ENCODE measurements at places on chromosomes 5 and 9. TPM values are rescaled to one million over a fixed set of nuclear protein-coding genes. Genes with fewer than 3 reads are reported as not detected.

GRCh38 chr5:1119312-1119831, 7.5 kb upstream of the SLC12A7 start:
- no peak for DNase-seq

GRCh38 chr5:75325242-75325641, 11.8 kb upstream of the HMGCR start:
- DNase-seq, result no peak

- no peak for DNase-seq
Observed at GRCh38 chr5:175652741-175653663, 4.9 kb upstream of the HRH2 start.

- DNase-seq, result no peak
Observed at GRCh38 chr9:94222870-94223269, 36.2 kb upstream of the ZNF169 start.

DNA sequence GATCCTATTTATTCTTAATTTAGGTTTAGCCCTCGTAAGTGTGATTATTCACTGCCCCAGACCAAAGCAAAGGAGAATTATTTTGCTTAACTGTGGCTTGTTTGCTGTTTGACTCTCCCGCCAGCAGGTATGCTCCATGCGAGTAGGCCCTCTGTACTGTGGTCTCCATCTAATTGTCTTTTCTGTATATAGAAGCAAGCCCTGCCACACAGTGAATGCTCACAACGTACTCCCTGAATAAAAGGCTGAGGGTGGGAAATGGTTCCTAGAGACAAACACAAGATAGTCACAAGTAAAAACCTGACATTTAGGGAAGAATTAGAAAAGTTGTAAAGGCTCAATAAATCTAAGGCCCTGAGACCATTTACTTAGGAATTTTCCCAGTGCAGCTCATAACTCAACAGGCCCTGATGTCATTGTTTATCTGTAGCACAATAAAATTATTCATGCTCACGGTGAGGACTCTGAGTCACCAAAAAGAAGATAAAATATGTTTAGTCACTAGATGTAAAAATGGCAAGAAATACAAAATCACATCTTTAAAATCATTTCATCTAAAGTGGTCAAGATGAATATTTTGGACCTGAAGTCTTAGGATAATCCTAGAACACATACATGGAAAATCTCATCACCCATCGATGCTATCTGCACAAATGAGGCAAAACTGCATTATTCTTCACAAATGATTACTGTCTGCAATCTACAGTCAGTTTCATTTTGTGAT, 473.2 kb downstream of the ENC1 start:
- no peak for DNase-seq

DNA sequence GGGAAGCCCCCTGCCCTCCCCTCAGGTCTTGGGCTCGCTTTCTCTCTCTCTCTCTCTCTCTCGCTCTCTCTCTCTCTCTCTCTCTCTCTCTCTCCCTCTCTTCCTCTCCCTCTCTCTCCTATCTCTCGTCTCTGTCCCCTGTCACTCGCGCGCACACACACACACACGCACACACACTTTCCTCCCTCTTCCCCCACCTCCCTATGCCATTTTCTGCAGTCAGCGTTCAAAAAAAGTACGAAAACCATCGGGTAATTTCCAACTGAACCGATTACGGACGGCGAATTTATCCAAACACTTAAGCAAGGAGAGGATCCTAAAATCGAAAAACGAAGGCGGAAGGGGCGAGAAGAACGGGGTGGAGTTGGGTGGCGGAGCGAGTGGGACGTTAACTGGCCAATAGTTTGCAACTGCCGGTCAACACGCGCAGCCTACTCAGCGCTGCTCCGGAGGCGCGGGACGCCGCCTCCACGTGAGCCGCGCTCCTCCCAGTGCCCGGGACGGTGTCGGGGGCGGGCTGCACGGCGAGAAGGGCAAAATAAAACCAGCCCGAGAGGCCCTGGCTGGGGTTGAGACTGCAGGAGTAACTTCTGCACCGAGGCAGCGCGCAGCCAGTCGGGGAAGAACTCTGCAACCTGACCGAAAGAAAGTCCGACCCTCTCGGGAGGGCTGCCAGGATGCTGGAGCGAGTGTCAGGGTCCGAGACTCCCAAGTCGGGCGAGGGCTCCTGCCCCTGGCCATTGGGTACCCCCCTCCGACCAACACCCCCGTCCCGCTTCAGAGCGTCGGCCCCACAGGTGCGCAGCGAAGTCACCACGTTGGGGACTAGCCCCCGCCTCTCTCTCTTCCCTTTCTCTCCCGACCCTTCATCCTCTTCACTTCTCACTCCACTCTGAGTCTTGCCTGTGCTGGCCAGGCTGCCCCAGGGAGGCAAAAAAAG, 24.9 kb upstream of the ELAVL2 start:
- DNase-seq, result no peak

Gene EGFLAM
- 30.5 TPM for total RNA-seq

GRCh38 chr9:14349447-14350348, 35.8 kb upstream of the NFIB start:
- DNase-seq, result no peak

GRCh38 chr9:96460882-96461281, 10.9 kb downstream of the HABP4 start:
- DNase-seq, result no peak

Gene PRELID2
- total RNA-seq, result 15.5 TPM

- no peak for DNase-seq
Observed at GRCh38 chr9:116629634-116630033, 57.5 kb upstream of the TRIM32 start.

- no peak for DNase-seq
Observed at GRCh38 chr9:98989036-98990000, 45.6 kb downstream of the COL15A1 start.

DNA sequence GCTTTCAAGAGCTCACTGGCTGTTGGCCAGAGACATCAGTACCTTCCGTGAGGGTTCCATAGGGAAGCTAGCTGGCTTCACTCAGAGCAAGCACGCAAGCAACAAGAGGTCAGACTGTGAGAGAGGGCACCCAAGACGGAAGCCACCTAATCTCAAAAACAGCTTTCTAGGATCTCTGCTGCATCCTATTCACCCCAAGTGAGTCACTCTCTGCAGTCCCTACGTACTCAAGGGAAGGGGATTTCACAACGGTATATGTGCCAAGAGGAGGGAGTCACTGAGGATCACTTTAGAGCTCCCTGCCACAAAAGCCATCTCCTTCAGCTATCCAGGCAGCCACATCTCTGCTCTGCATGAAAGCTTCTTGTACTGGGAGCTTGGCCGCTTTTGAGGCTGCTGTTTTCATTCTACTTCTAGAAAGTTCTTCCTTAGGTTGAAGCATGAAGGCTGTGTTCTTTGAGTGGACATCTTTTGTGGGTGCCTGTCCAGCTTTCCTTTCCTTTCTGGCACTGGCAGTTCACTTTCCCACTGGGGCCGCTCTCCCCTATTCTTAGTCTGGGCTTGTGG, 249.5 kb downstream of the MAN2A1 start:
- DNase-seq, result no peak

Gene POU5F2
- total RNA-seq, result 6.2 TPM

GRCh38 chr5:173783371-173783770, 104.8 kb upstream of the CPEB4 start:
- DNase-seq, result no peak

GRCh38 chr5:128252196-128252595, 168.6 kb downstream of the SLC12A2 start:
- no peak for DNase-seq

- no peak for DNase-seq
Observed at GRCh38 chr5:96031180-96031579, 69.5 kb upstream of the ELL2 start.

Gene MEGF10
- 14.4 TPM for total RNA-seq

Gene CCL28
- 192 TPM for total RNA-seq

GRCh38 chr5:78602400-78602799, 46.2 kb downstream of the LHFPL2 start:
- no peak for DNase-seq

GRCh38 chr5:57600321-57600720, 117.7 kb upstream of the ACTBL2 start:
- no peak for DNase-seq

DNA sequence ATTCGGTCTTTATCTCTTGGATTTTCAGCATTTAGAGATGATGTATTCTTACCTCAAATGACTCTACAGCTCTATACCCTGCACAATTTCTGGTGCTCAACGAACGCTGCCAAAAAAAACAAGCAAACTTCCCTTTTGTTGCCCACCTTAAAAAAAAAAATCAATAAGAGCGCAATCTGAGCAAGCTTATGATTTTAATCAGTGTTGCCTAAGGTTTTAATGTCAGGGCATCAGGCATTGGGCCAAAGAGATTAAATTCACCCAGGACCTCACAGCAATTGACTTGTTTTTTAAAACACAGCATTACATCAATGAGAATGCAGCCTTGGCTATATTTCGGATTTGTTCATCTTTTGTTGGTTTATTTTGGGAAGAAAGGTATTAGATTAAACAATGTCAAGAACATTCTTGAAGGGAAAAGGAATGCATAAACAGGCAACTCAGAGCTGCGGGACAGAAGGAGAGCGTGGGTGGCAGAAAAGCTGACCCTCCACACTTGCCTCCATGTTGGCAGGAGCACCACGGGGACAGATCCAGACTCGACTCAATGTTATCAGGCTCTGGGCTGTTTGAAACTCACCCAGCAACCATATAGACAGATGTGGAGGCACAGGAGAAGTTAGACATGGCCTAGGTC, 127.5 kb upstream of the DAPK1 start:
- no peak for DNase-seq

GRCh38 chr5:93257616-93258015, 323.4 kb downstream of the NR2F1-AS1 start:
- DNase-seq, result no peak

DNA sequence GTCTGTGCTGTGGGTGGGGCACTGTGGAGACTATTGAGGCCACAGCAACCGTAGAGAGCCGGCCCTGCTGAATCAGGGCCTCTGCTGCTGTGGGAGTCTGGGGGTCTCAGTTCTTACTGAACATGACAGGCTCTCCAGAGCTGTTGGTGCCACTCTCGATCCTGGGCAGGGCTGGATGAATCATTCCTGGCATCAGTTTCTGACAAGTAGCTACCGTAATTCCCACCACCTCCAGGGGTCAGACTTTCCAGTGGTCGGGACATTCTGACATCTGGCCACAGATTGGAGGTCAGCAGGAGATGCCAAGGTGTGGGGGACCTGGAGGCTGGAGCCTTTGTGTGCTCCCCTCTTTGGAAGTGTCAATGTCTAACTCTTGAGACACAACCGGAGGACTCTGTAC, 188.4 kb downstream of the IRX2 start:
- DNase-seq, result no peak

DNA sequence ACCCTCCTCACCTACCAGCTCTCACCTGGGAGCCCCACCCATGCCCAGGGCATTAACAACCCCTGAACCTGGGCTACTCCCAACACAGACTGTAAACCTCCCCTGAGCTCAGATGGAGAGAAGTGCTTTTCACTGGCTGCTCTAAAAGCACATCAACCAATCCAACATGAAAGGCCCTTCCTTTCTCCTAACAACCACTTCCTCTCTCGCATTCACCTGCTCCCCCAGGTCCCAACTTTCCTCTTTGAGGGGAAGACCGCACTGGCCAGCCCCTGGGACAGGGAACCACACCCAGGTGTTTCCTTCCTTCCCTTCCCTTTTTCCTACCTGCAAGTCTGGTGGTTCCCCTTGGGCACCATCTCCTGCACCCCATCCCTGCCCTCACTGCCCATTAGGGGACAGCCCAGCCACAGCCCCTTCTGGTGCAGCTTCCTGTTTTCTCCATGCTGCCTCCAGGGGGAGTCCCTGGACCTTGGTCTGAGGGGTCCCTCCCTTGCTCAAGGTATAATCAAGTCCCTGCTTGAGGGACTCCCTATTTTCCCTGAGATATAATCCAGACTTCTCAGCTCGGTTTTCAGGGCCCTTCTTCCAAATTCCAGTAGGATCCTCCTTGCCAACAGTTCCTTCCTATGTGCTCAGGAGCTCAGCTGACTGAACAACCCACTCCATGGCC, 30.5 kb upstream of the DAB2IP start:
- no peak for DNase-seq

Gene SLC6A7
- 0.16 TPM for total RNA-seq

Gene P4HA2
- 34.8 TPM for total RNA-seq

DNA sequence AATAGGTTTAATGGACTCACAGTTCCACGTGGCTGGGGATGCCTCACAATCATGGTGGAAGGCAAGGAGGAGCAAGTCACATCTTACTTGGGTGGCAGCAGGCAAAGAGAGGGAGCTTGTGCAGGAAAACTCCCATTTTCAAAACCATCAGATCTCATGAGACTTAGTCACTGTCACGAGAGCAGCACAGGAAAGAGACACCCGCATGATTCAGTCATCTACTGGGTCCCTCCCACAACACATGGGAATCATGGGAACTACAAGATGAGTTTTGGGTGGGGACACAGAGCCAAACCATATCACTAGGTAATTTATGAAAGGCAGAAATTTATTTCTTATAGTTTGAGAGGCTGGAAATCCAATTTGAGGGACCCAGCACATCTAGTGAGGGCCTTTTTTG, 40.0 kb downstream of the MTREX start:
- no peak for DNase-seq

GRCh38 chr9:530681-531080, 310.8 kb upstream of the DMRT1 start:
- DNase-seq, result peak; percentile 68

DNA sequence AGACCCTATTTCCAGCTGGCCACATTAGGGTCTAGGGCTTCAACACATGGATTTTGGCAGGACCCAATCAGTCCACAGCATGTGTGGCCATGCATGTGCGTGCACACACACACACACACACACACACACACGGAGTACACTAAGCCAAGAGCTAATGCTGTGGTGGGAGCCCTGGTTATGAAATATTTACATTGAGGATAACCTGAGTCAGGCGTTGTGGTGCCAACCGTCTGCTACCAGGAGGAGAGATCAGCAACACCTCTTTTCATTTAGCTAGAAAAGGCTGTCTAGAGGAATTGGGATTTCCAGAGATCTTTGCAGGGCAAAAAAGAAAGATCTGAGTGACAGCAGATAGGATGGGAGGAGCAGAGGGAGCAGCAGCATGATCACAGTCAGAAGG, 141.5 kb downstream of the TRPM3 start:
- DNase-seq, result no peak

GRCh38 chr5:75567710-75568109, 43.5 kb upstream of the ANKDD1B start:
- DNase-seq, result no peak

DNA sequence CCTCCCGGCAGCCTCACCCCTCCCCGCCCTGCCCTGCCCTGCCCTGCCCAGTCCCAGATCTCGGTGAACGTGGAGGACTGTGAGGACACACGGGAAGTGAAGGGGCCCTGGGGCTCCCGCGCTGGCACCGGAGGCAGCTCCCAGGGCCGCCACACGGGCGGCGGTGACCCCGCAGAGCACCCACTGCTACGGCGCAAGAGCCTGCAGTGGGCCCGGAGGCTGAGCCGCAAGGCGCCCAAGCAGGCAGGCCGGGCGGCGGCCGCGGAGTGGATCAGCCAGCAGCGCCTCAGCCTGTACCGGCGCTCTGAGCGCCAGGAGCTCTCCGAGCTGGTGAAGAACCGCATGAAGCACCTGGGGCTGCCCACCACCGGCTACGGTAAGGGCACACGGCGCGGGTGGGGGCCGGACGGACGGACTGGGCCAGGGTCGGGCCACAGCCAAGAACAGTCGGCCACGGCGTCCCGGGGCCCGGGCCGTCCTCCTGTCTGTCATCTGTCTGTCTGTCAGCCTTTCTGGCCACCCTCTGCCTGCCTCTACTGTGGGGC, 84.2 kb downstream of the KCNT1 start:
- DNase-seq, result no peak
